ENCODE measurements at places on chromosomes 5 and 9.

DNA sequence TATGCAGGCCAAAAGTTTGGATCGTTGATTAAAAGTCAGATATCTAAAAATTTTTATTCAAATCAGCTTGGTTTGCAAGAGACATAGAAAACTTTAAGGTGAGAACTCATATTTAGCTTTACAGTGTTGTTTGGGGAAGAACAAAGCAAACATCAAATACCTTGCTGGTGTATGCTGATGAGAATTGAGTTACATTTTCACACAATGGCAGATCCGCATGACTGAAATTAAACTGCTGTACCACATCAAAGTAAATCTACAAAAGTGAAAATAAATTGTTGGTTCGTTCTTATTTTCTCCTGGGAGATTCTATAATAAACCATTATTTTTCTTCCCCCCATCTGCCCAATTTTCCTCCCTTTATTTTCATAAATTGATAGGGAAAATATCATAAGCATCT, 198.2 kb upstream of the PCSK5 start:
- DNase-seq = no peak

DNA sequence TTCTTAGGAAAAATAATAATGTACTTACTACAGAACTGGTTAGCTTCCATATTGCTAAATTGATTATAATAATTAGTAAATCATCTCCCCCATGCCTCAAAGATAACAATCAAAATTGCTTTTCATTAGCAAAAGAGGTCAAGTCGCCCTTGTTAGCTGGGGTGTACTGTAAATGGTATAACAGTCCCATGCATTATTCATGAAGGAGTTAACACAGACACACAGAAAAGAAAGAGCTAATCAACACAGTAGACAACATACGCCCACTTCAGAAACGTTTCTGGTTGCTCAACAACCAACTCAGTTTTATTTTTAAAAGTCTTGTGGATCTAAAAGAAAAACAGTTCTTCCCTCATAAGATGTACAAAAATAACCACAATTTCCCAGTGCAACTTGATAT, 100.2 kb downstream of the MPDZ start:
- DNase-seq = no peak

DNA sequence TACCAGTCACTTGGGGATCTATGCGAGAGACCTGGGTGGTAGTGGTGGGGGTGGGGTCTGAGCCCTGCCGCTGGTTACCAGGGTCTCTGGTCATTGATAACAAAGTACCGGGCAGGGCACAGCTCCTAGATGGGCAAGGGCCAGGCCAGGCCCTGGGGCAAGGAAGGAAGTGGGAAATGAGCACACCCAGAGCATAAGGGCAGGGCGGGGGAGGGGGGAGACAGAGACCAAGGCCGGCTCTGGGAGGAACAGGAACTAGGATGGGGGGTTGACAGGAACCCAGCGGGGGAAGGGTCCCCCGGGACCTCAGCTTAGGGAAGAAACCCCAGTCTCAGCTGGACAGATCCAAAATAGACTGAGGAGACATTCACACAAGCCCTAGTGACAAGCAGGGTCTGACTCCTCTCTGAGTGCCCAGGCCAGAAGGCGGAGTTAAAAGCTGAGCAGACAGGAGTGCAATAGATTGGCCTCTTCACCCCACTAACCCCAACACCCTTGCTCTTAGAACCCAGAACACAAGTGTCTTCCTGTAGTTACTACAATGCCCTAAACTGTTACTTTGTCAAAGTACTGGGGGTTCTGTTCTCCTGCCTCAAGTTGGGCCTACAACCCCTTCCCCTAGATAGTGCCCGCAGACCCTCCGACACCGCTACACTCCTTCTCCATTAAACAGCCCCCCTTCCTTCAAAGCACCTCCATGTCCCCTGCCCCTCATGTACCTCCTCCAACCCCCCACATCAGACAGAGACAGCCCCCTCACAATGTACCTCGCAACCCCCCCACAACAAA, 628 bp downstream of the ATOSB start:
- peak; percentile 89 for DNase-seq

GRCh38 chr9:10764481-10764880, 151.7 kb upstream of the PTPRD start:
- DNase-seq = no peak

- DNase-seq = peak; percentile 68
Observed at GRCh38 chr9:125634040-125634717, 72.8 kb downstream of the MAPKAP1 start.

DNA sequence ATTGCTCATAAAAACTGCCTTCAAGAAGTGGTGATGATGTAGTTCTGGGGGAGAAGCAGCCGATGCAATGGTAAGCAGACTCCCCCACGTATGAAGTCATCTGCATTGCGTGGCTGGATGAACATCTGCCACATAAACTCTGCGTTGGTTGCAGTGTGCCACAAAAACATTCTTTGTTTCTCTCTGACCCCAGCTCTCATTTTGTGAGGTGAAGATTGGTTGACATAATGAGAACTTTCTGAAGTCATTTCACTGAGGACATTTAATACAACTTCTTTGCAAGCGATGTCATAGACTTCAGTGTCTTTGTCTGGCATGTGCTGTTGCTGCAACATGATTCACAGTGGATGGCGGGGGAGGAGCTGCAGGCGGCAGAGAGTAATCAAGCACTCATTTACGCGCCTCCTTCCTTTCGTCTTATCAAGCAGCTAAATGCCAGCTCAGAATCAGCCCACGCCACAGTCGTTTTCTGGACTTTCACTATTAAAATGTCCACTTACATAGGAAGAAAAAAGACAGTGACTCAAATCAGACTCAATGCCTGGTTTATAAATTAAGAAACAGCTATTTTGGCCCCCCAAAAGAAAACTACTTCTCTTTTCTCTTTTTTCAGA, 91.5 kb upstream of the NFIL3 start:
- DNase-seq = peak; percentile 78

- DNase-seq = no peak
Observed at GRCh38 chr9:89420397-89421178, 77.3 kb downstream of the SEMA4D start.

DNA sequence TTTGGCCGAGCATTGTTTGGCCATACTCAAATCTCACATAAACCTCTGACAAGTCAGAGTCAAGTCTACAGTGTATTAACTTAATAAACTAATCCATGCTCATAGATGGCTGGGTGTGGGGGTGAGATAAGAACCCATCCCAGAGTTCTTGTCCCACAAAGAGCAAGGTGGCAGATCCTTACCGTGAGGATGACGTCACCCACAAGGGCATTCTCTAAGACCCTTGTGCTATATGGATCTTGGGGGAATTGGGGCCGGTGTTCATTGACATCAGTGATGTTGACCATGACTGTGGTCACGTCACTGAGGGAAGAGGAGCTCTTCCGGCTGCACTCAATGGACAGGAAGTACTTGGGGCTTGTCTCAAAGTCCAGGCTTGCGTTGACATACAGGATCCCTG, 62.1 kb downstream of the FAT2 start:
- no peak for DNase-seq

DNA sequence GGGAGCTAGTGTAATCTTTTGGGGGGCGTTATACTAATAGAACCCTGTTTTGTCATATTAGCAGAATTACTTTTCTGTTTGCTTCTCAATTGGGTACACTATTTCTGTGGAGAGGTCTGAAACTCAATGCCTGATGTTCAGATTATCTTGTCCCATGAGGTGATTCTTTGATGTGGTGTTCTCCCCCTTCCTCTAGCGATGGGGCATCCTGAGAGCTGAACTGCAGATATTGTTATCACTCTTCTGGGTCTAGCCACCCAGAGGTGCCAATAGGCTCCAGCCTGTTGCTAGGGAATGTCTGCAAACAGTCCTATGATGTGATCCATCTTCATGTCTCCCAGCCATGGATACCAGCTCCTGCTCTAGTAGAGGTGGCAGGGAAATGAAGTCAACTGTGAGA, 233.1 kb upstream of the RASA1 start:
- no peak for DNase-seq

- no peak for DNase-seq
Observed at GRCh38 chr9:14479163-14479560, 165.2 kb upstream of the NFIB start.

- DNase-seq = no peak
Observed at GRCh38 chr5:65749956-65750355, 28.0 kb downstream of the NLN start.

GRCh38 chr9:107588393-107588792, 98.8 kb upstream of the KLF4 start:
- no peak for DNase-seq

GRCh38 chr5:134148316-134148715, 28.4 kb downstream of the SKP1 start:
- no peak for DNase-seq

DNA sequence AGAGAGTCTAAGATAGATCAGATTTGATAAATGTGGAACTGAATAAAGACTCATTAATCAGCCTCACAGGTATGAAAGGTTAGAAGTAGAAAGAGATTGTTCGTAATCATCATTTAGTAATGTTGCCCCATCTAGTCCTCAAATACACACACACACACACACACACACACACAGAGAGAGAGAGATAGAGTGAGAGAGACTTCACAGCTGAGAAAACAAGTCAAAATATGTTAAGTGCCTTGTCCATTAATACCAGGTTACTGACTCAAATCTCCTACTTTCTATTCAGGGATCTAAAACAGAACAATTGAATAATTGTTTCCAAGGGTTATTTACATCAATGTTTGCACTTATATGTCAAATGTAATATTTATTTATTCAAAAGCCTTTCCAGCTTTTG, 284.6 kb downstream of the MRPS30 start:
- DNase-seq = no peak

DNA sequence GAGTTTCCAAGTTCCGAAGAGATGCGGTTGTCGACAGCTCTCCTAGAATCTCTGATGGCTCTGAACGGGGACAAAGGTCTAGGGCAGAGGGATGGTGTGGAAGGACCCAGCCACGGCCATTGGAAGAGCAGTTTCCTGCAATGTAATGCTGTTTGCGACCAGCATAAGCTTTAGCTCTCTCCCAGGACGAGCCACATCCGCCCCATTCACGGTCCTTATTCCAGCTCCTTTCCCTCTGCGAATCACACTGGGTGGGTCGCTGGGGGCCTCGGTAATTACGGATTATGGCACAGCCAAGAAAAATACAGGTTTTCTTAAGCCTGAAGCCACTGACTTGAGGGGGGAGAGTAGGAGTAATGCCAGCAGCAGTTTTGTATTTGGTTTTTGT, 22.7 kb downstream of the ANXA2R start:
- DNase-seq = no peak

- peak; percentile 6 for DNase-seq
Observed at GRCh38 chr9:113564498-113565237, 101.1 kb downstream of the RGS3 start.

- no peak for DNase-seq
Observed at GRCh38 chr9:133349965-133350616, 2.1 kb downstream of the RPL7A start.

DNA sequence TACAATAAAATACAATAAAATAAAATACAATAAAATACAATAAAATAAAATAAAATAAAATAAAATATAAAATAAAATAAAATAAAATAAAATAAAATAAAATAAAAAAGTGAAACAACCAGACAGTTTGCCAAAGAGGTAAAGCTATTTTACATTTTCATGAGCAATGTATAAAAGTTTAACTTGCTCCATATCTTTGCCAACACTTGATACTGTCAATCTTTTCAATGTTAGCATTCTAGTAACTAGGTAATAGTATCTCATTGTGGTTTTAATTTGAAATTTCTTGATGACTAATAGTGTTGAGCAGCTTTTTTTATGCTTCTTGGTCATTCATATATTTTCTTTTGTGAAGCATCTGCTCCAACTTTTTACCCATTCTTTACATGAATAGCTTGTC, 17.3 kb downstream of the TTC33 start:
- no peak for DNase-seq

DNA sequence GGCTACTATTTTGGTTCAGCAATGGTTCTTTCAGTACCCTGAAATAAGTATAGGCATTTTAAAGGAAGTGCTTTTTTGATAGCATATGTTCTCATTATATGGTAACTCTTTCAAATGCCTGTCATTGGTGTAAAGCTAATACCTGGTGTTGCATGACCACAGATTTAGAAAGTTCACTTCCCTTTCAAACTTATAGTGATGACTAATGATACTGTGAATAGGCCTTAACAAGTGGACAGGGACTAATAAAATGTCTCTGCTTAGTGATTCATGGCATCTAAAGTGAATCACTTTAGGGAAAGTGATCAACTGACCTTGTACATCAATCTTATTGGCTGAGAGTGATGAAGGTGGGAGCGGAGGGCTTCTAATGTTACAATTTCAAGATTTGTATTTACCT, 21.6 kb downstream of the MRPL22 start:
- peak; percentile 18 for DNase-seq

GRCh38 chr9:80320480-80320879, 748.7 kb downstream of the TLE4 start:
- DNase-seq = no peak

- DNase-seq = no peak
Observed at GRCh38 chr9:137313326-137313936, 11.4 kb upstream of the NRARP start.

DNA sequence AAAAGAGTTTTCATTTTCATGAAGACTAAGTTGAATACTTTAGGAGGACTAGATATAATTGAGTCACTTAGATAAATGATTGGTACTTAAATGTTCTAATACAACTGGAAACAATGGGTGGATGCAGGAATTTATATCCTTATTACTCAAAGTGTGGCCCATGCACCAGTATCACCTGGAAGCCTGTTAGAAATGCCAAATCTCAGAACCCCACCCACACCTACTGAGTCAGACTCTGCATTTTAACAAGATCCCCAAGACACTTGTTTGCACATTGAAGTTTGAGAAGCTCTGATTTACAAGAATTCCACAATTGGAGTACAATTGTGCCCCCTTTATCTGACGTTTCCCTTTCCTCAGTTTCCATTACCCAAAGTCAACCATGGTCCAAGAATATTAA, 239.0 kb downstream of the AUH start:
- no peak for DNase-seq

Data from MV-4-11 (cell line).